ENCODE measurements at places on chromosomes 4 and X.

- DNase-seq: peak; percentile 30
Observed at GRCh38 chr4:70239884-70240591, 2.4 kb upstream of the CSN3 start.

DNA sequence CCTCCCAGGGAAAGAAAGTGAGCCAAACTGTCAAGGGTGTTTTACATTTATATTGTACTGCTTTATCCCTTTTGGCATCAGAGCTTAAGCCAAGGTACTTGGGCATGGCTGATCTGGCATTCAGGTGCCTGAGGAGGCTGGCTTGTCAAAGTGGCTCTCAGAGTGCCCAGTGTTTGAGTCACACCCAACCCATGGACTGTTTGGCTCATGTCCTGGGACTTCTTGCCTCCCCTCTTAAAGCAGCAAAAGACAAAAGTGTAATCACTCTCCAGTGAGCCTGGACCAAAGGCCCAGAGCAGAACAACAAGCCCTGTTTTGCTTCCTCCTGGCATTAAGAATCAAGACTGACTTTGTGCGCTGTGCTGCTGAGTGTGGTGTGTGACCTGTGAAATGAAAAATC lies 311.7 kb upstream of the TAPT1 start:
- no peak for DNase-seq

DNA sequence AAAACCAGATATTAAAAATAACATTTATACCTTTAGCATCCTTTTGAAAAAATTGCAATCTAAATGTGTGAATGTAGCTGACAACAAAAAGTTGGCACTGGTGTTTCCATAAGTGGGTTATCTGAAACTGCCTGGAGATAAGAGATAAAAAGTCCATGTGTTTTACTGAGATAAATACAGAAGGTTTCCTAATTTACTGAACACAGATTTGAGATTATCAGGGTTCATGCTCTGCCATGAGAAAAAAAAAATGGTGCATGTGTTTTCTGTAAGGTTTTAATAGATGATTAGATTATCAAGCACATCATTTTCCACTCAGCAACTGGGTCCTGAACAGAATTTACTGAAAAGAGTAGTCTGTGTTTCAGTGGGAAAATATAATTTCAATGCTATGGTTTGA lies 326.2 kb upstream of the SLIT2 start:
- no peak for DNase-seq

- DNase-seq: no peak
Observed at GRCh38 chrX:129718676-129719075, 20.1 kb upstream of the XPNPEP2 start.

DNA sequence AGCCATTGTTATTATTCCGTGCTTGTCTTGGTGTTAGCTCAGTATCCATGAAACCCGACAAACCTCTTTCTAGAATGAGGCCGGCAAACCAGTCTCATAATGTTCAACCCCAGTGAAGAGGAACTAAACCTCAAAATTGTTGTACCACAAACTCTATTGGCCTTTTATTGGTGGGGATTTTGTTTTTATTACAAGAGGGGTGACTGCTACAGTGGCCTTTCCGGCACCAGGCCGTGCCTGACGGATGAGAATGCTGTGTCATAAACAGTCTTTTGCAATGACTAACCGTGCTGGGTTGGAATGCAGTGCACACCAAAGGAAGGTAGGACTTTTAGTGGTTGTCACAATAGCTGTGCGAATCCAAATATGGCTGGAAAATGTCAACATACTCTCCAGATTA lies 60.8 kb downstream of the SHROOM2 start:
- peak; percentile 77 for DNase-seq

DNA sequence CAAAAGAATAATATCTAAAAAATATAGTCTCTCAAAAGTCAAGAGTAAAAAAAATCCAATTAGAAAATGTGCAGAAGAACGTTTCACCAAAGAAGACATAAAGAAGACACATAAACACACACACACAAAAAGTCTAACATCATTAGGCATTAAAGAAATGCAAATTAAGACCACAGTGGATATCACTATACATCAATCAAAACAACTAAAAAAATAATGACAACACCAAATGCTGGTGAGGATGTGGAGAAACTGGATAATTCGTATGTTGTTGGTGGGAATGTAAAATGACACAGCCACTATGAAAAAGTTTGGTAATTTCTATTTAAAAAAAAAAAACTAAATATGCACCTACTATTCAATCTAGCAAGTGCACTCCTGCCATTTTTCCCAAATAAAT lies 66.4 kb downstream of the LRBA start:
- no peak for DNase-seq

DNA sequence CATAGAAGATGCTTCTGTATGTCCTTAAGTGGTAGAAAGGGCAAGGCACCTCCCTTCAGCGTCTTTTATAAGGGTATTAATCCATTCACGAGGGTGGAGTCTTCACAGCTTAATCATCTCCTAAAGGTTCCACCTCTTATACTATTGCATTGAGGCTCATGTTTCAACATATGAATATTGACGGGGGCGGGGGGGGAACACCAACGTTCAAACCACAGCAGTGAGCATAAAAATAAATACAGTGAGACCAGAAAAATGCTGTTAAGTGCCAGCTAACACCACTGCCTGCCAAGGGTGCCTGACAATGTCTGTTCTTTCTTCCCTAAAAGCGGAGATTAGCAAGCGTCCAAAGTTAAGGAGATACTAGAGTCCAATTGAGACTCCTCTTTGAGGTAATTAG lies 323.3 kb downstream of the STK32B start:
- no peak for DNase-seq

DNA sequence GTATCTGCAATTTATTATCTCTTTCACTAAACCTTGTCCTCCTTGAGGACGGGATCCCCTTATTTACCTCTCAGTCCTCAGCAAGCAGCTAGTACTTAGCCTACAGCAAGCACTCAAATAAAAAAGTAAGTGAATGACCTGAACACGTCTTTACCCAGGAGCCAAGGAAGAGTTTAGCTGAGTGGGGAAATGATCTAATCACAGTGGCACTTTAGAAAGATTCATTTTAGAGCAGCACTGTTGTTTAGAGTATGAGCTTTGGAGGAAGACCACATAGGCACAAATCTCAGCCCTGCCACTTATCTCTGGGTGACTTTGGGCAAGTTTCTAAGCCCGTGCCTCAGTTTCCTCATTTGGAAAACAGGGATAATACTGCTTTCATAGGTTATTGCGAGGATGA lies 2.7 kb downstream of the FAM120C start:
- DNase-seq: peak; percentile 44

DNA sequence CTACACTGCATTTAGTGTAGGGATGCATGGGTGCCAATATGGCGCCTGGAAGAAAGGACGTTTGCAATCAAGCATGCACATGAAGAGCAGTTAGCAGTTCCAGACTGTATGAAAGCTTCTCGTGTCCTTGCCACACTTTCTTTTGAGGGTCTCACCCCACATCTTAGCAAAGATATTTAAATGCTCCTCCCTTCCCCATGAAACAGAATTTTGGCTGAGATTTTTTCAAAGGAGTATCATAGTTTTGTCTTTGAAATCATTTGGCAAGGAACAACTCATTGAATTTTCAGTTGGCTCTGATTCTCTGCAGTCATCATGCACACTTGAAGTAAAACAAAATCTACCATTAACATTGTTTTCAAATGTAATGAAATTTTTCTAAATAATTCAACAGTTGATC lies 39.6 kb upstream of the STIM2 start:
- DNase-seq: no peak

GRCh38 chr4:41360214-41360920 lies 103.6 kb downstream of the UCHL1 start:
- DNase-seq: peak; percentile 25

DNA sequence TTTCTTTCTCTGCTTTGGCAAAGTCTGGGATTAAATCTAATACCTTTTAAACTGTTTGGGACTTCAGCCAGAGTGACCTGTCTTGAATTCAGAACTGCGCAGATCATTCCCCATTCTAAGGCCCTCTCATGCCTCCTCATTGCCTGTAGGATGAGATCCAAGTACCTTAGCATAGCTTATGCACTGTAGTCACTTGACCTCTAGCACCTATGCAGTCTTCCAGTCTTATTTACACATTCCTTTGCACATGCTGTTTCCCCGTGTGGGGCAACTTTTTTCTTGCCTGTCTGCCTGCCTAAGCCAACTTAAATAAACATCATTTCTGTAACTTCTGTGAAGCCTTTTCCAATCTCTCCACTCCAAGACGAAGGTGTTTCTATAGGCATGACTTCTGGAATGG lies 68.4 kb downstream of the AR start:
- peak; percentile 67 for DNase-seq

DNA sequence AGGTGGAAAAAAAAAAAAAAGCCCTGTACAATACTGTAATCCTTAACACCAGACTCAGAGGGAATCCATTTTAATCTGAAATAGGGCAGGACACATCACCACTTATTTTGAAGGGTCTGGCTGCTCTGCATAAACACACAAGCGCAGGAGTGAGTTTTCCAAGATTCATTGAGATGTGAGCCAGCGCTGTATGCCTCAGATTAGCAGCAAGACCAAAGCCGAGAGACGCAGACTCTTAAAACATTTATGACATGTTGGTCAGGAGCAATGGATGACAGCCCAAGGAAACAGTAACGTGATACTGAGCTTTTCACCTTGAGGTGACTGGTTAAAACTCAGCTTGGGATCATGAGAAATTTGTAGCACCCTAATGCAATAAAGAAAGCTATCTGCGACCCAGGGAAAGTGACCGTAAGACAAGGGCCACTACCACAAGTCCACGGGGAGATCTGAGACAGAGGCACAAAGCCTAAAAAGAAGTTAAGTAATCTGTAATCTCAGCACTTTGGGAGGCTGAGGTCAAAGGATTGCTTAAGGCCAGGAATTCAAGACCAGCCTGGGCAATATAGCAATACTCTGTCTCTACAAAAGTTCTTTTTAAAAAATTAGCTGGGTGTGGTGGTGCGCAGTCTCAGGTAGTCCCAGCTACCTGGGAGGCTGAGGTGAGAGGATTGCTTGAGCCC lies 210.6 kb downstream of the COL25A1 start:
- no peak for DNase-seq

- DNase-seq: peak; percentile 68
Observed at GRCh38 chr4:67713529-67714247, 12.7 kb upstream of the UBA6 start.

- DNase-seq: no peak
Observed at GRCh38 chr4:159293811-159294515, 191.1 kb downstream of the RAPGEF2 start.

DNA sequence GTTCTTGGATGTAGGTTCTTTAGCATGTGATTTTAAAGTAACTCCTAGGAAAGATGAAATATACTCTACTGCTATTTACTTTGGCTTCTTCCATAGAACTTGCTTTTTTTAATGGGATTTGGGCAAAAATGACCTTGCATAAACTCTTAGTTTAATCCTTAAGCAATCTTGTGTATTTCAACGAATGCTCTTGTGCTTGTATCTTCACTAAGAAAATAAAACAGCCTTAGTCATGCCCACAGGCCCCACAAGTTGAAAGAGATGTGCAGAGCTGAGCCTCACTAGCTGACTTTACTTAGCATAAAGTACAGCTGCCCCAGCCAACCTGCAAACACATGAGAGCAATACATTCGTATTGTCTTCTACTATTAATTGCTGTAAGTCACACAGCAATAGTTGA lies 1609.2 kb downstream of the STIM2 start:
- peak; percentile 39 for DNase-seq

- DNase-seq: no peak
Observed at GRCh38 chrX:9312922-9313867, 151.7 kb upstream of the TBL1X start.

DNA sequence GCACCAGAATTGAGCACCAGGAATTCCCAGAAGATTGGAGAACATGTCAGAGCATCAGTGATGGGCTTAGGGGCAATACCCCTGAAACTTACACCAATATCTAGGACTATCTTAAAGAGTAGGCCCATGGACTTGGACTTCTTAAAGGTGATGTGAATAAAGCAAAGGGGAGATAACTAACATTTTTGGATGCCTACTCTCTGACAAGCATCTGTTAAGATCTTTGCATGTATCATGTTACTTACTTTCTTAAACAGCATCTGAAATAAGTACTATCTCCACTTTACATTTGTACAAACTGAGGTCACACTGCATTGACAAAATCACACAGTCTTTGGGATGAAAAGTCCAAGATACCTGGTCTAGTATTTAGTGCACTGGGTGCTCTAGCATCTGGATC lies 258.6 kb upstream of the ARSJ start:
- DNase-seq: peak; percentile 40

DNA sequence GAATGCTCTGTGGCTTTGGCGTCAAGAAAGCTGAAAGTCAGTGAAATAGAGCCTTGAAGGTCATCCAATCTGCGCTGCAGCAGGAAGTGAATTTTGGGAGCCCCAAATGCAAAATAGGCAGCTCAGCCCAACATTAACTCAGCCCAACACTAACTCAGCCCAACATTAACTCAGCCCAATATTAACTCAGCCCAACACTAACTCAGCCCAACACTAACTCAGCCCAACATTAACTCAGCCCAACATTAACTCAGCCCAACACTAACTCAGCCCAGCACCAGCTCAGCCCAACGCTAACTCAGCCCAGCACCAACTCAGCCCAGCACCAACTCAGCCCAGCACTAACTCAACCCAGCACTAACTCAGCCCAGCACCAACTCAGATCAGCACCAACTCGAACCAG lies 71.5 kb downstream of the SORBS2 start:
- peak; percentile 13 for DNase-seq

DNA sequence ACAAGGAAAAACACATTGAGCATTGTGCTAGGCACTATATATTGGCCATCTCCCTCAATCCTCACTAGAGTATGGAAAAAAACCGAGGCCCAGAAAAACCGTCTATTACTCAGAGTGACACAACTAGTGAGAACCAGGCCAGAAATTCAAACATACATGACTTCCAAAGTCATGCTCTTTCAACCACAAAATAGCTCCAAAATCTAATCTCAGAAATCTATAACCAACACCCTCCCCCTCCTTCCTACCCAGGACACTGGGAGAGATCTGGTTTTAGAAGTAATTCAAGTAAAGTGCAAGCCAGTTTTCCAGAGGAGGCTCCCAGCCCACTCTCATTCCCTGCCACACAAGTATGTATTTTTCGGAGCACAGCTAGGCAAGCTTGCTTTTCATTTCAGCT lies 7.6 kb downstream of the HS3ST1 start:
- no peak for DNase-seq

DNA sequence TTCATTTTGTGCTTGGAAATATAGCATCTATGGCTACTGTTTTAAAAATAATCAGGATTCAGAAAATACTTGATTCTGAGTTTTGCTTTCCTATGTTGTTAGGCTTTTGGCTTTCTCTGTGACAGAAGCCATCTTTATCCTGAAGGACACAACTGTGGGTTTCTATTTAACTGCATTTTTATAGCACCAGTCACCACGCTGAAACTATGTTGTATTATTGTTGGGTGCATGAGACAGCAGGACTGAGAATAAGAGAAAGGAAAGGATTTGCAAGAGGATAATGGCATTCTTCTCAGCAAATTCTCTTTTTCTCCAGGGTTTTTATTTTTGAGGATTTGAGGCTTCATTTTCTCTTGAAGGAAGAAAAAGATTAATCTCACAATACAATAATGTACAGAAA lies 10.1 kb upstream of the NEUROG2 start:
- no peak for DNase-seq

DNA sequence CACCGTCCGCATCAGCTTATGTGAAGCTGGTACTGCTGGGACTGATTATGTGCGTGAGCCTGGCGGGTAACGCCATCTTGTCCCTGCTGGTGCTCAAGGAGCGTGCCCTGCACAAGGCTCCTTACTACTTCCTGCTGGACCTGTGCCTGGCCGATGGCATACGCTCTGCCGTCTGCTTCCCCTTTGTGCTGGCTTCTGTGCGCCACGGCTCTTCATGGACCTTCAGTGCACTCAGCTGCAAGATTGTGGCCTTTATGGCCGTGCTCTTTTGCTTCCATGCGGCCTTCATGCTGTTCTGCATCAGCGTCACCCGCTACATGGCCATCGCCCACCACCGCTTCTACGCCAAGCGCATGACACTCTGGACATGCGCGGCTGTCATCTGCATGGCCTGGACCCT lies 5.5 kb upstream of the TSPYL2 start:
- DNase-seq: no peak

Measured in choroid plexus epithelial cell (primary cell).